ENCODE measurements at places on chromosomes 2 and 18.
A peak's percentile ranks its signal among the peaks of the same experiment; 100 is the strongest.

DNA sequence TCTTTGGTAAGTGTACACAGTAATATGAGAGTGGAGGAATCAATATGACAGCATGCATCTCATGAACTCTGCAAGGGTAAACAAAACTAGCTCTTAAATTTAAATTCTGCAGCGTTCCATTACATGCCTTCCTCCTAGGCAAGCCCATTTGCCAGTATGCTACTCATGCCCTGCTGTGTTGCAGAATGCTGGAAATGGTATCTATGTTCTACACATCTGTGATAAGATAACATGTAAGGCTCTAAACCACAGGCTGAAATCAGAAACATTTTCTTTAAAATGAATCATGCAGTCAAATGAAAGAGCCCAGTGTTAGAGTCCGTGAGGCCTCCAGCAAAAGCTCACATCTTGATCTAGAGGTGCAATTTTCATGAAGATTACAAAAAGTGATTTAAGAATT lies 112.8 kb upstream of the FN1 start:
- DNase-seq = no peak

- peak; percentile 27 for DNase-seq
Measured at GRCh38 chr18:6748241-6748640, 18.7 kb downstream of the ARHGAP28 start.

DNA sequence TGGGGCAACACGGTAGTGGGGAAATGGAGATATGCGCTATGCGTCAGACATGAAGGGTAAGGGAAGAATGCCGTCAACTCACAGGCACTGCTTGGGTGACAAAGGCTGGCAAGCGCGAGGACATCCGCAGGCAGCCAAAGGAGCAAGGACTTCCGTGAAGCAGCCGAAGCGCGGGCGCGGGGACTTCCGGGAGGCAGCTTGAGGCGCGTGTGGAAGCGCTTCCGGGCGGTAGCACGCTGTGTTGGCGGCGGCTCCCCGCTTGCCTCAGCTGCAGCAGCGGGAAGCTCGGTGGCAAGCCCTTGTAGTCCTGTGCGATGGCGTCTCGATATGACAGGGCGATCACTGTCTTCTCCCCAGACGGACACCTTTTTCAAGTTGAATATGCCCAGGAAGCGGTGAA lies at the start of gene PSMA8:
TSS of gene PSMA8 (plus strand) at position 218 of the 400 bp plus-strand sequence. CDS start at position 315, 97 bp downstream.
- DNase-seq = peak; percentile 23

- DNase-seq = no peak
Measured at GRCh38 chr2:124888431-124888830, 863.3 kb downstream of the CNTNAP5 start.

- no peak for DNase-seq
Measured at GRCh38 chr2:235217846-235218245, 266.0 kb downstream of the SH3BP4 start.

GRCh38 chr2:21754164-21754788 lies 630.5 kb downstream of the TDRD15 start:
- DNase-seq = no peak

DNA sequence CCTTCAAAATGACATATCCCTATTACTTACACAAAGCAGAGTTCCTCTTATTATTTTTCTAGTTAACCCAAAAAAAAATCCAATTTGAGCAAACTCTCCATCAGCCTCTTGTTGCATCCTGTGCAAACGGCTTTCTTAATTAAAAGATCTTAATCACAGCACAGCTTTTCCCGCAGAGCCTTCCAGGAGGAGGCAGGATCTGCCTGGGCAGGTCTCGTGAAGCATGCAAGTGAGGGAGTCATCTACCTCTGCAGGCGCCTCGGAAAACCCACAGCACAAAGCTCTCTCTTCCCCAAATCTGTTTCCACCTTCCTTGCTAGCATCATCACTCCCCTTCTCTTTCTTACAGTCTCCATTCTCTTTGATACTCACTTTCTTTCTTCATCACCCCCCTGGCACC lies 100.4 kb downstream of the EN1 start:
- no peak for DNase-seq

GRCh38 chr2:1550658-1551316 lies 137.5 kb downstream of the TPO start:
- DNase-seq = peak; percentile 80

DNA sequence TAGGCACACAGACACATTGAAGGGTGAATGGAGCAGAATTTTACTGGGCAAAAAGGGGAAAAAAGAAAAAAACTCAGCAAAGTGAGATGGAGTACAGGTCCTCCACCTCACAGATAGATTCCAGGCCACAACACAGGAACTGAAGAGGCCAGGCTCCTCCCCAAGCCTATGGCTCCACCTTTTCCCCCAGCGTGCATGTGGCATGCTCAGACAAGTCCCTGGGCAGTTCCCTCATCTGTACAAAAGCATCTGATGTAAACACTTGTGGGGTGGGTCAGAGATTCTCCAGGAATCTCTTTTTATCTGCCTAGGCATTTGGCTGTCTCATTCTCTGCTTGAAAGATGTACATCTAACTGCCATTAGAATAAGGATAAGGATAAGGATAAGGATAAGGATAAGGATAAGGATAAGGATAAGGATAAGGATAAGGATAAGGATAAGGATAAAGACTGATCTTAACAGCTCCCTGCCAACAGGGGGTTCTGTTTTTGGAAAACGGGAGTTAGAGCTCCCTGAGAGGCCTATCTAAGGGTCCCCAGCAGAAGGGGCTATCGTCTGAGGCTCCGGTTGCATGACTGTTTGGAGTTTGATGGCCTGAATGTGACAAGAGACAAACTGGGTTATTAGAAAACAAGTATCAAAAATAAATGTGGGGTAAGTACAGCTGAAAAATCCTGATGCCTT lies 17.2 kb upstream of the ASXL3 start:
- DNase-seq = no peak

Measured in heart left ventricle (tissue), 16 donors.